Inflammatory macrophage treated with lipopolysaccharide for 4 hours (primary cell): ENCODE measurements at places on chromosomes 11 and 22.
A peak's percentile ranks its signal among the peaks of the same experiment; 100 is the strongest.

GRCh38 chr11:102783016-102783415 lies 2.6 kb upstream of the MMP10 start:
- no peak for DNase-seq

DNA sequence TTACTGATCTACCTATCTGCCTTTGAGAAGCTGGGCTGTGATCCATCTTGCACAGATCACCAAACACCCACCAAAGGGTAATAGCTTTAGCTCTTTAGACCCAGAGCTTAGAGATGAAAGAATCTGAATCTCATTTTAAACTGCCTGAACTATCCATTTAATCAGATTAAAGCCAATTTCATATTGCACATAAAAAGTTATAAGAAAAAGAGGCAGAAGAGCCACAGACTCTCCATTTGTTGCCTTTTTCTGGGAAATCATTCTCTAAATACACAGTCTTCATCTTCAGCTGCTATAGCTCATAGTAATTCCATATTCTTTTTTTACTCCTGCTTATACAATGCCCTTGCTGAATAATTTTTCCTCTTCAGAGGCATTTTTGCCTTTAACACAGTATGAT lies 271.2 kb downstream of the DLG2 start:
- DNase-seq: no peak

DNA sequence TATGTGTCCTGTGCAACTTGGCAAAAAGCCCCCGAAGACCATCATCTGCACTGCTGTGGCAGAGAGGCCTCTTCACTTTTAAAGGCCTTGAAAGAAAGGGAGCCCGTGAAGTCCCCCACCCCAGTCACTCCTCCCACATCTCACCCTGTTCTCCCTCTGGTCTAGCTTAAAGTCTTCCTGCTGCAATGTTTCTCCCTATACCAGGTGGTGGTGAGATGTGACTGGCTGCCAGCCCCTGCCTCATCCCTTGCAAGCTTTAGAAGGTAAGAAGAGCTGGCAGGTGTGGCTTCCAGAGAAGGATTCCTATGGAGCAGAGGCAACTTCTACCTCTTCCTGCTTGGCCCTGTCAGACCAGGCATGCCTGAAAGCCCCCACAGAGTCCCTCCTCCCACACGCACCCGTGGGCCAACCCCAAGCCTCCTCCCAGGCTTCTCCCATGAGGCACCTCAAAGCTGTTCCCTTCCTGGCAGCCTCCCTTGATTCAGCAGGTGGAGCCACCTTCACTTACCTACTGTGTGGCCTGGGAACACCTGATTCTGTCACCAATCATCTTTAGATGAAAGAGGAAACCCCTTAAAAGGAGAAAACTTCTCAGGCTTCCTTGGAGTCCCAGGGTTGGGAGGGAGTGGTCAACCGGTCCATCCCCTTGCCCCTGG lies 4.0 kb upstream of the TRIM29 start:
- DNase-seq: no peak

DNA sequence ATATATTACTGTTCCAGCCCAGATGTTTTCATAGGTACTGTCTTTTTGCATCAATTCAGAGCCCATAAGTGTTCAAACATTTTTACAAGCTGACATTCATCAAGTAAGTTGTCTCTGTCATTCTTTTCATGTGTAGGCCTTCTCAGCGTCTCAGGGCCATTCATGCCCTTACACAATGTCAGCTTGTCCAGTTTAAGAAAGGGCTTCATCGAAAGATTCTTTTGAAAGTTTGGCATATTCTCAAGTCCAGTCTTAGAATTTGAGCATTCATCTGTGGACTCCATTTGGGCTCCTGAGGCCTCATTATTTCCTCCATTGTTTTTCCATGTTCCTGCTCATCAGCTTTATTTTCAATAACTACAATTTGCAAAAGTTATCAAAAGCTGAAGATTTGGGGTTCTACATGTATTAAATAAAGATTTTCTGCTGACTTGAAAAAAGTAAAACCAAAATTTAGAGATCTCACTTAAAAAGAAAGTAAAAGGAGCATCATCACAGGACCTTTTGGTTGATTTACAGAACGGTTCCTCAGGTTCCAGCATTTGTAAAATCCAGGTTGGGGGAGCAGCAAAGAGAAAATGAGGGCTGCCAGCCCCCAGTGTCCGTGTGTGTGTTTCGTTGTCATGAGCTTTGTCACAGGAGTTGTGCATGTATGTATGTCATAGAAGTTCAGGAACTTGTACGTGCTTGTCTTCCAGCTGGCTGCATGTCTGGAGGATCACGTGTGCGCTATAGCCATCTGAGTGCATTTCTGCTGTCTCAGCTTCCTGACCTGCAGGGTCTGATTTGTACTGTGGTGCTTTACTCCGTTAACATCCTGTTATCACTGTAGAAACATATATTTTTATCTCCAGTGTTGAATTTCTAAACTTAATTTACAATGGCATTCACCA lies 15.6 kb downstream of the MOV10L1 start:
- DNase-seq: peak; percentile 33

DNA sequence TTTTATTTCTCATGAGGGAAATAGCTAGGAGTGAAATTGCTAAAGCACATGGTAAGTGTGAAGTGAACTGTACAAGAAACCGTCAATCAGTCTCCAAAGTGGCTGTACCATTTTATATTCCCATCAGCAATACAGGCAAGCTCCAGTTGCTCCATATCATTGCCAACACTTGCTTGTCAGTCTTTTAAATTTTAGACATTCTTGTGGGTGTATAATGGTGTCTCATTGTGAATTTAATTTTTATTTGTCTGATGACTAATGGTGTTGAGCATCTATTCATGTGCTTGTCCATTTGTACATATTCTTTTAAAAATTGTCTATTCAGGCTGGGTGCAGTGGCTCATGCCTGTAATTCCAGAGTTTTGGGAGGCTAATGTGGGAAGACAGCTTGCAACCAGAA lies 34.1 kb upstream of the SMCO4 start:
- DNase-seq: no peak

DNA sequence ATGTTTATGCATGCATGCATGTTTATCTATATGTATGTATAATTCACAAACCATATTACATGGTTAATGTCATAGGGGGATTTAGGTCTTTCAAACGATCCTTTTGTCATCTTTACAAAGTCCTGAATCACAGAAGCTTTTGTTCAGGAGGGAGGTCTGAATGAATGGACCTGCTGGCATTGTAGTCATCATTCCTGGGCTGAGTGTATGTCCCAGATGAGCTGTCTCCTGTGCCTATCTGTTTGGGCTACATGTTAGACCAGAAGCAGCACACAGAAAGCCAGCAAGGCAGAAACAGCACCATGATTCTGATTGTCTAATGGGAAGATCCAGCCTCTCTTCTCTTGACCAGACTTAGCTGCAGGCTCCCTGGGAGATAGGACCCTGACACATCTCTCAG lies 69.5 kb downstream of the ADM start:
- no peak for DNase-seq

DNA sequence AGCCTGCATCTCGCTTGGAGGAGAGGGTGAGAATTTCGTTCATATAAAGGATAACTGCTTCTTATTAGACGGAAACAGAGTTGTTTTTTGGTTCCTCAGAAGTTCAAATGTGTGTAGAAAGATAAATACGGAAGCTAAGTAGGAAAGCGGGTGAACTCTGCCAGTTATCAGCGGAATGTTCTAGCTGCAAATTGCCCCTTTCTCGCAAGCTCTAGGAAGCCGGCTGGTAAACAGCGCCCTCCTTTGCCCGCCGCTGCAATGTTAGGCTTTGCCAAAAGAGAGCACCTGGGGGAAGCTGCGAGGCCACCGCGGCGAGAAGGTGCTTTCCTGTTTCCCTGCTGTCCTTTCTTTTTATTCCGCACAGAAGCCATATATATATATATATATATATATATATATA lies 67.0 kb downstream of the IGLL5 start:
- peak; percentile 26 for DNase-seq

GRCh38 chr11:1899090-1899489 lies 7.4 kb upstream of the PRR33 start:
- no peak for DNase-seq

GRCh38 chr22:50080077-50080465 lies 5.2 kb downstream of the MLC1 start:
- DNase-seq: no peak

DNA sequence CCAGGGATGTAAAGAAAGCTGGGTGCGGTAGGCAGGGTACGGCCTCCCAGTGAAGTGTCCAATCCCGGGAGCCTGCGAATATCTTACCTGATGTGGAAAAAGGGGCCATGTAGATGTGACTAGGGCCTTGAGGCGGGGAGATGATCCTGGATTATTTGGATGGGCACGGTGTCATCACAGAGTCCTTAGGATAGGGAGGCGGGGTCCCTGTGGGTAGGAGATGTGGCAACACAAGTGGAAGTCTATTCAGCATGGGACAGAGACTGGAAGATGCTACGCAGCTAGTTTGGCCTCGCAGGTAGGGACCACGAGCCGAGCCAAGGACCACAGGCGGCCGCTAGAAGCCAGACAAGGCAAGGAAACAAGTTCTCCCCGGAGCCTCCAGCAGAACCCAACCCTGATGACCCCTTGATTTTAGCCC lies 46.4 kb upstream of the SHANK2 start:
- no peak for DNase-seq

DNA sequence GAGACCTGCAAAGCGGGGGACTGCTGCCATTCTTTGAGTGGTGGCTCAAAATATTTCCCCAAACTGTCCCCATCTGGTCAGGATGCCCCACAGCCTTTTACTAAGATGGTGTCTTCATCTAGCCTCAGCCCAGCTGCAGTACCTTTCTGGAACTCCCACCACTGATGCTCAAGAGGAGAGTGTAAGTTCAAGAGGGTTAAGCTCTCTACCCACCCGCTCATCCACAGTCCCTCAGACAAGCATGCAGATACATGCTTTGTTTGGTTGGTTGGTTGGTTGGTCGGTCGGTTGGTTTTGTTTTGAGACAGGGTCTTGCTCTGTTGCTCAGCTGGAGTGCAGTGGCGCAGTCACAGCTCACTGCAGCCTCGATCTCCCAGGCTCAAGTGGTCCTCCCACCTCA lies 14.5 kb upstream of the CAVIN3 start:
- no peak for DNase-seq

- no peak for DNase-seq
Observed at GRCh38 chr11:73203790-73204189, 14.3 kb upstream of the P2RY2 start.

- no peak for DNase-seq
Observed at GRCh38 chr11:2169005-2169378, 2.6 kb downstream of the TH start.
